ENCODE measurements at places on chromosomes 3 and 15.

GRCh38 chr3:46974421-46975171, 1.9 kb downstream of the CCDC12 start:
- no peak for DNase-seq

DNA sequence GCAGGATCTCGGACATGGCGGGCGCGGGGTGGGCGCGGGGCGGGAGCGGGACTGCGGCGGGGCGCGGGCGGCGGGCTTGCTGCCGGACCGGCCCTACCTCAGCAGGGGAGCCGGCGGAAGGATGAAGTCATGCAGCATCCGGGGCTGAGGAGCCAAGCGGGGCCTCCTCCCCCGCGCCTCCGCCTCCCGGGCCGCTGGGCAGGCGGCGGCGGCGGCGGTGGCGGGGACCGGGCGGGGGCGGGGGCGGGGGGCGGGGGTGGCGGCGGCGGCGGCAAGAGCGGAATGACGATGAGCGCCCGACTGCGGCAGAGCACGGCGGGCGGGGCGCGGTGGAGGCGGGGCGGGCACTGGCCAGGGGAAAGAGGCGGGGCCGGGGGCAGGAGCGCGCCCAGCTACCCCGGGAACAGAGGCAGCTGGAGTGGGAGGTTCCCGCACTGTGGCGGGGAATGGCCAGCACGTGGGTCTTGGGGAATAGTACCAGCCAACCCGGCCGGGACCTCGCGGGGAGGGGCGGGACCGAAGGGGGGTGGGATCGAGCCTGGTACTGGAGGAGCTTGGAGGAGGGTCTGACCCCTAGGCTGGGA, at the start of gene CAMK2N2:
Gene CAMK2N2, minus strand, starts transcription at position 284 of the 584 bp plus-strand sequence. Its CDS starts 268 bp downstream, at position 16.
- peak; percentile 72 for DNase-seq

- no peak for DNase-seq
These were observed 13.2 kb upstream of the GPR160 start for GRCh38 chr3:170024581-170024980.

- peak; percentile 78 for DNase-seq
These were observed 181.5 kb upstream of the ICE2 start for GRCh38 chr15:60660290-60661051.

GRCh38 chr3:121477589-121477988, 68.2 kb downstream of the POLQ start:
- DNase-seq, result no peak

- DNase-seq, result no peak
These were observed 13.3 kb downstream of the SEMA3F start for GRCh38 chr3:50168388-50168787.

DNA sequence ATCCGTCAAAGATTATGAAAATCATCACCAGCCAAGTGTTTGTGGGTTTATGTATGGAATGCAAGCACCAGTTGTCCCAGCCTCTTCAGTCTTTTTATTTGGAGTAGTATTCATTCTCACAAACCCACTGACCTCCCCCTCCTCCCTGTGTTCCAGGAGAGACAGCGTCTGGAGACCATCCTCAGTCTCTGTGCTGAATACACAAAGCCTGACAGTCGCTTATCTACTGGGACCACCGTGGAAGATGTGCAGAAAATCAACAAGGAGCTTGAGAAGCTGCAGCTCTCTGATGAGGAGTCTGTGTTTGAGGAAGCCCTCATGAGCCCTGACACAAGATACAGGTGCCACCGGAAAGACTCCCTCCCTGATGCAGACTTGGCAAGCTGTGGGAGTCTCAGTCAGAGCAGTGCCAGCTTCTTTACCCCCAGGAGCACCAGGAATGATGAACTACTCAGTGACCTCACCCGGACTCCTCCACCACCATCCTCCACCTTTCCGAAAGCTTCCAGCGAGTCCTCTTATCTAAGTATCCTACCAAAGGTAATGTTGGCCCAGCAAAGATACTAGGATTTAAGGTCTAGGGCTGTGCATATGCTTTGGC, 54.2 kb downstream of the PHLDB2 start:
- no peak for DNase-seq
